BJ (cell line): ENCODE measurements at places on chromosomes 3 and 15.

DNA sequence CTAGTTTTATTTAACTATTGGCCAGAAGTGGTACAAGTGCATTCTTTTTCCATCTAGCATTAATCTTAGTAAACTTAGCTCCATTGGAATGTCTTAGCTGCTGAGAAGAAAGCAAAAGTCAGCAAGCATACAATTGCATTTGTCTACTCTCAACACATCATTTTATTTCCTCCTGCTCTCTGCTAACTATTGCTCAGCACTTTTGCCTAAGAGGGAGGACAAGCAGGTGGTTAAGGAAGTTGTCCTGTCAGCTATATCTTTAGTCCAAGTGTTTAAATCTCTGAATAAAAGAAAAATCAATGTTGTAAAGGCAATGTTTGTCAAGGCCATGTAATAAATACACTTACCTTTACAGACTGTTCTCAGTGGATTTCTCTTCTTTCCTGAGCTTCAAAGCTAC, 51.0 kb downstream of the FHIT start:
- no peak for DNase-seq

DNA sequence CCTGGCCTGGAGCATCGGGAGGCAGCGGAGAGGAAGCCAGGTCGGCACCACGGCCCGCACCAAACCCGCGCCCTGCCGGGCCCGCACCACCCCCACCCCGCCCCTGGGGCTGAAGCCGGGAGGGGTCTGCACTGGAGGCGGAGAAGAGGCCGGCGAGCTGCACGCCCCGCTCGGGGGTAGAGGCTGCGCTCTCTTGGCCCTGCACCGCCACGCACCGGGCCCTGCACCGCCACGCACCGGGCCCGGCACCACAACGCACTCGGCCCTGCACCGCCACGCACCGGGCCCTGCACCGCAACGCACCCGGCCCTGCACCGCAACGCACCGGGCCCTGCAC, 41.4 kb downstream of the MUC20 start:
- DNase-seq = no peak

- no peak for DNase-seq
Measured at GRCh38 chr3:22476976-22477375, 726.0 kb upstream of the ZNF385D start.

DNA sequence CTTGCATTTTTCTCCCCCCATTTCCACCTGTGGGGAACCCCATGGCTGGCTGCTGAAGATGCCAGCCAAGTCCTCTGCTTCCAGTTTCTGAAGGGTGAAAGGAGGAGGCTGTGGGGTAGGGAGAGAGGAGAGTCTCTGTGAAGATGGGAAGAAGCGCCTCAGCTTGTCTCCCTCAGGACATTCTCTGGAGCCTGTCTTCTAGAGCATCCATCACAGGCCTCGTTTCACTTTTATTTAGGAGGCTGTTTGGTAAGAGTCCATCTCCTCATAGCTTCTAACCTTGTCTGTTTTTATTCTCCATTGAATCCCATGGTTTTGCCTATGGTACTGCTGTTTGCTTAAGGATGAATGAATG, 8.8 kb upstream of the LCTL start:
- DNase-seq = no peak

DNA sequence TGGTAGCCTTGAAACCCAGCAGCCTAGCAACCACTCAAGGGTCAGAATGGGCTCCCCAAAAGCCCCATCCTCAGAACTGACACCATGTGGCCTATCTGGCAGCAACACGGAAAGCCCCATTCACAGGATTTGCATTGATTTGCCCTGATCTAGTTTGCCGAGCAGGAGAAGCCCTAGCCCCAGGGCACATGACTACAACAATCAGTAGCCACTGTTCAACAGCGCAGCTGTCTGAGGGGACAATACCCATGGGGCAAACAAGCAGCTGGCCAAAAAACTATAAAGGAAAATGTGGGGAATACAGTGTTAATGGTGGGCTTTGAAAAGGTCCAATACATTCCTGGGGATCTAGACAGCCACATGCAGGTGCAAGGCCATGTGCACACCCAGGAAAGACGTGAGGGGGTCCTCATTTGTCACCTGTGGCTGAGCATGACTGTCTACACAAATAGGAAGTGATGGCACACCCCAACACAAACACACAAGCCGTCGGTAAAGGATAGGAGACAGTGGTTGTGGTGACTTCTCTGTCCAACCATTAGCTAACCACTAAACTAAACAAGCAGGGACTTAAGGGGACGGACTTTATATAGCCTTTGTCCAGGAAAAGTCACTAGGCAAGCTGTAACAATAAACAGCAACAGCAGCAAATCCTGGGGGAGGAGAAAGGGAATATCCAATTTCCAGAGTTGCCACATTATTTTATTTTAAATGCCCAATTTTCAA, 113.7 kb downstream of the LRIG1 start:
- no peak for DNase-seq

GRCh38 chr3:69005071-69005790, 8.3 kb downstream of the EOGT start:
- no peak for DNase-seq

GRCh38 chr15:99478977-99479376, 86.8 kb upstream of the MEF2A start:
- DNase-seq = no peak

- no peak for DNase-seq
Measured at GRCh38 chr3:16885593-16886302, 993 bp downstream of the PLCL2 start.

DNA sequence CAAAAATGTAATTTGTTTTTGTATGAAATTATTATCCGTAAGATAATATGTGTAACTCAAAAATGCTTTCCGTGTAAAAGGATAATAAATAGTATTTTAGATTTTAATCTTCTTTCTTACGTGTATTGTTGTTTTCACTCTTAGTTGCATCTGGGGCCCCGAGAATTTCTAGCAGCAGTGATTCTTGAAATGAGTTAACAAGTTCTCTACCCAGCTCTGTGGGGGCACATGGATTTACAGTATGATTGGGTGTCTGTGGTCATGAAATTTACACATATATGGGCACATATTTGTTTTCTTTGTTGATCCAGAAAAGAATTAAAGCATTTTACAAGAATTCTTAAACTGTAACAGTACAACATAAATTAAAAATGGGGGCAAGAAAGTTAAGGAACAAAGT, 145.9 kb upstream of the LRRFIP2 start:
- no peak for DNase-seq

DNA sequence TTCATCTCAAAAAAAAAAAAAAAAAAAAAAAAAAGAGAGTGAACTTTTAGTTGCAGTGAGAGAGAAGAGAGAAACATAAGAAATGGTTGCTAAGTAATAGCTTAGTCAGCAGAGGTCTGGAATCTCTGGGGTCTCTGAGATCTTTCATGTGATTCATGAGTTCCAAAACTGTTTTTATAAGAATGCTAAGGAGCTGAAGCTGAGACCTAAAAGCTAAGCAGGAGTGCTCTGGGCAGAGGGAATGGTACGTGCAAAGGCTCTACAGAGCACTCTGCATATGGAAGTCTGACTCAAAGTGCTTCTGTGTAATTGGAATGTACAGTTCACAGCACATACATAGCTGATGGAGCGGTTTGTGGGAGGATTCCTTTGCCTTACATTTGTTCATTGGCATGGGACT, 66.3 kb upstream of the LRIG1 start:
- DNase-seq = no peak

DNA sequence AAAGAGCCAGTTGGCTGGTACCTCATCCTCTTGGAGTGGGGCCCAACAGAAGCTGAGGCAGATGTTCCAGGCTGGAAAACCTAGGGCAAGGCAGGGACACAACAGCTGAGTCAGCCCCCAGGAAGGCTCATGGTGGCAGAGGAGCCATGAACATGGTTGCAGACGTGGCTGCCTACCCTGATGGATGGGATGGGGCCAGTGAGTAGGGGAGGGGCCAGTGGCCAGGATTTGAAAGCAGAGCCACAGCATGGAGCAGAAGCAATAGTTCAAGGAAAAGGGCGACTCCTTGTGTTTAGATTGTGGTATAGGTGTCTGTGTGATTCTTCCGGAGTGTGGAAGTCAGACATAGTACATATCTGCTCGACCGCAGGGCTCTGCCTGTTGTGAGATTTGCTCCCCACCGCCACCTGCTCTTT, 24.2 kb downstream of the PXYLP1 start:
- no peak for DNase-seq

GRCh38 chr3:159860269-159861116, 128.1 kb upstream of the IL12A start:
- no peak for DNase-seq

GRCh38 chr15:70722266-70723121, 40.9 kb downstream of the UACA start:
- DNase-seq = no peak

- DNase-seq = peak; percentile 72
Measured at GRCh38 chr3:36679384-36680200, 84.8 kb downstream of the DCLK3 start.

GRCh38 chr3:4938281-4938982, 40.8 kb upstream of the BHLHE40 start:
- DNase-seq = no peak

DNA sequence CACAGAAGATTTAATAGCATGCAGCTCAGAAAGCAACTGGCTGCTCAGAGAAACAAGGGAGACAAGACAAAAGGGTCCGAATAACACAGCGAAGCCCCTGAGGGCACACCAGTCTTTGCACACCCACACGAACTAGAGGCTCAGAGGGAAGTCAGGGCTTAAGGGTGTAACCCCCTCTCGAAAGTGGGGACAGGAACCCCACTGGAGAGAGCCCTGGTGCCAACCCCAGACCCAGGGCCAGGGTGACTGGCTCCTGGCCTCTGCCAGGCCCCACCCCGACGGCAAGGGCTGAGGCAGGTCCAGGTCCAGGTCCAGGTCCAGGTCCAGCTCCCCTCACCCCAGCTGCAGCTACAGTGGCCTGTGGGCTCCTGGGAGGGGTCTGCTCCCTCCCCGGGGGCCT, 10.5 kb upstream of the PRR23E start:
- DNase-seq = no peak

DNA sequence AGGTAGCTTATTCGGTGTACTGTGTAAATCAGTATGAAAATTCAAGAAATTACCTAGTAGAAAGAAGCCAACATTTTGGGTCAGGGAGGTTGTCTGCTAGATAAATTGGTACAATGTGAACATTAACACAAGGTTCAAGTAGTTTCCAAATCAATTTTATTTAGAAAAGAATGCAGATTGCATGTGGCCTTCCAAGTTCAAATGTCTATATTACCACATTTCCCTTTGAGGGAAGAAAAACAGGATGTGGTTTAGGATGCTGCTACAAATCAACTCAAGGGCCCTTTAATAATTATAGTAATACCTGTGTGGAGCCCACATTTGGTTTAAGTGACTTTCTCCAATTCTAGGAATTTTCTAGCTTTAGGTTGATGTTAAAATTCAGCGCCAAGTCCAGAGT, 57.5 kb downstream of the CADPS start:
- DNase-seq = no peak
